ENCODE measurements at places on chromosomes 11 and 22.

- no peak for DNase-seq
Measured at GRCh38 chr11:116312570-116313391, 460.0 kb downstream of the BUD13 start.

DNA sequence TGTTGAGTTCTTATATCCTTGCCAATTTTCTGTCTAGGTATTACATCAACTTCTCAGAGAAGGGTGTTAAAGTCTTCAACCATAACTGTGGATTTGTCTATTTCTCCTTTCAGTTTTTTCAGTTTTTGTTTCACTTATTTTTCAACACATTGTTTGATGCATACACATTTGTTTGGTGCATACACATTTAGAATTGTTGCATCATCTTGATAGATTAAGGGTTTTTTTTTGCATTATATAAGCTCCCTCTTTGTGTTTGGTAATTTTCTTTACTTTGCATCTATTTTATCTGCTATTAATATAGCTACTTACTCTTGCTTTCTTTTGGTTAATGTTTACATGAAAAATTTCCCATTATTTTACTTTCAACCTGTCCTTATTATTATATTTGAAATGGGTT lies 20.8 kb upstream of the TRAF6 start:
- no peak for DNase-seq

DNA sequence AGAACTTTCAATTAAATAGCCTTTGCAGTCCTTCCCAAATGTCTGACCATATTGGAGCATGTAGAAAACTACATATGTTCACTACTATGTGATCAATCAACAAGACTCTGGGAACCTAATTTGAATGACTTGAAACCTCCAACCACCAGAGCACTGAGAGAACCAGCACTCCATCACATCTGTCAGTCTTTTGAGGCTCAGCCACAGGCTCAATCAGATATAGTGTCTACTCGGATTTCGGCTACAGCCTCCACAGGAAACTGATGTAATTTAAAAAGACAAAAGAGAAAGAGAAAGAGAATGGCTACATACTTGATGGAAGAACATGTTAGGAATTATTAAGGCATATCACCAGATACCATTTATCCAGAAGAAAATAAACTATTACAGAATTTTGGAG lies 859.0 kb downstream of the FAM181B start:
- peak; percentile 8 for DNase-seq

DNA sequence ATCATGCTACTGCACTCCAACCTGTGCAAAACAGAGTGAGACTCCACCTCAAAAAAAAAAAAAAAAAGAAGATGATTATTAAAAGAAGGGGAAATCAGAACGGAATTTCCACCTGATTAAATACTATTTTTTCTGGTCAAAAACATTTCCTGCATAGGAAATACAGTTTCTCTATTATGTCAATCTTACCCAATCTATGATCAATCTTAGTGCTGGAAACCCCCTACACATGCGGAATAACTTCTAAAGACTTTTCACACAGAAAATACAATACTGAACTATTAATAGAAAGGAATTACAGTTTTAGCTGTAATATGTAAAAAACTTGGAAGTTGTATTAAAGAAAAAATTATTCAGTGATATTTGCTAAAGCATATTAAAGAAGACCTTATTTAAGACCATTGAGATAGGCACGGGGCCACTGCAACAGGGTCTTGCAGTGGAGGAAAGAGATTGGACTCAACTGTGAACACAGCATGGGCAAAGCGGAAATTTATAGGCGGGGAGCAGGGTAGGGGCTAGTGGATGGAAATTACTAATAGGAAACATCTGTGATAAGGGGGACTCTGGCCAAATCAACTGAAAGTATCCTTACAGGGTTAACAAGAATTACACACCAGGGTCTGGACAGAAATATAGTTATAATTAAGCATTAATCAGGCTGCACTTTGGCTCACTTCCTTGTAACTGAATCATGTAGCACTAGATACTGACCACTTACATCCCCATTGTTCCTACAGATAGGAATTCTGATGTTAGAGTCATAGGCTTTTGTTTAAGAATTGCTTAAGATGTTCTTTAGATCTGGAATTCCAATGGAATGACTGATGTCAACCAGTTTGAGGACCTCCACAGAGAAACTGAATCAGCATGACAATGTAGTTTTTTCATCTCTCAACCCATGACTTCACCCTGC lies 411.5 kb upstream of the DDI1 start:
- DNase-seq = no peak

GRCh38 chr22:26047920-26048319 lies 121.3 kb upstream of the SEZ6L start:
- DNase-seq = no peak

DNA sequence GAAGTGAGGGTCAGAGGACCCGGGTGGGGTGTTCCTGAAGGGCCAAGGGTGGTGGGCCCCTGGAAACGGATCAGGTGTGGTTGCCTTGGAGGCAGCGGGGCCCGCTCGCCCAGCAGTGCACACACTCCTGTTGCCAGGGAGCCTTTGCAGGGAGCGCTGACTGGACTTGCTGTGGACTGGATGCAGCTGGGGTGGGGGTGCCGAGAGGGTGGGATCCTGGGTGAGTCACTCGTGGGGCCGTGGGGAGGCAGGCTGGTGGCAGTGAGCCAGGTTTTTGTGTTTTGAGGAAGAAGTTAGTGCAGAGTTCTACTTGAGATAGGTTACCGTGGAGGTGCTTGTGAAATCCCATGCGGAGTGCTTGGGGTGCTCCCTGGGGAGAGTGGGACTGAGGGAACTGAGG lies 1.3 kb downstream of the MRPL23 start:
- no peak for DNase-seq

- DNase-seq = no peak
Measured at GRCh38 chr11:72524711-72525110, 90.4 kb upstream of the CLPB start.

DNA sequence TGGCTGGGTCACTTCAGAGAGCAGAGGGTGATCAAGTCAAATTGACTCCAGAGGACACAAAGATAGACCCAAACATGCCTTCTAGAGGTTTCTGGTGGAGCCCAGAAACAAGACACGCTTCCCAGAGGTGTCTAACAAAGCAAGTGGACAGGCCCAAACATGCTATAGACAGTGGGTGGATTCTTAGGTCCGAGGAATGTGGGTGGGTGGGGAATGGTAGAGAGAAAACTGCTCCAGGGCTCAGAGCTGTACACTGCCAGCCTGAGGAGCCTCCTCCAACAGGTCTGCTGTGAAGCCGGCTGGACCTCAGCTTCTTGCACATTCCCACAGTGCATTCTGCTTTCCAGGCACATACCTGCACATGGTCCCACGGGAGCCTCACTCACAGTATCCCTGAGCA lies 116.8 kb upstream of the NECTIN1 start:
- no peak for DNase-seq

- no peak for DNase-seq
Measured at GRCh38 chr11:94469416-94469815, 24.2 kb downstream of the MRE11 start.

DNA sequence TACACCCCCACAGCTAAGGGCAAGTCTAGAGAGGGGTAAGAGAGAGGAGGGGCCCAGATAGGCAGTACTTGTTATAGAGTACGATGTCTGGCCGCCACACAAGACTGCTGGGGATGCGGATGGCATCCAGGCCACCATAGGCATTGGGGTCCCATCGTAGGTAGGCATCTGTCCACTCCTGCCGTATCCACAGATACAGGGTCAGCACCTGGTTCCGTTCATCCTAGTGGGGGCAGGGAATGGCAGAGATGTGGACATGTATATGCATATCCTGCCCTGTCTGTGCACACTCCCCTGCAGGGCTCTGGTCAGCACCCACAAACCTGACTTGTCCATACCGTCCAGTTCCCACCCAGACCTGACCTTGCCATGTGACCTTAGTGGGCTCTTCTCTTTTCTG lies 2.1 kb downstream of the CHRNA10 start:
- no peak for DNase-seq

DNA sequence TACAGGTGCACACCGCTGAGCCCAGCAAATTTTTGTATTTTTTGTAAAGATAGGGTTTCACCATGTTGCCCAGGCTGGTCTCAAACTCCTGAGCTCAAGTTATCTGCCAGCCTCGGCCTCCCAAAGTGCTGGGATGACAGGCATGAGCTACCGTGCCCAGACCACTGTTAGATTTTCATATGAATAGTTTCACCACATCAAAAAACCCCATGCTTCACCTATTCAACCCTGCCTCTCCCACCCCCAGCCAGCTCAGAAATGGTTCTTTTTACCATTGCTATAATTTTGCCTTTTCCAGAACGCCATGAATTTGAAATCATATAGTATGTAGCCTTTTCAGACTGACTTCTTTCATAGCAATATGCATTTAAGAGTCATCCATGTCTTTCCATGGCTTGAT lies 37.9 kb downstream of the CDPF1 start:
- no peak for DNase-seq

- DNase-seq = no peak
Measured at GRCh38 chr11:62409831-62410230, 9.0 kb upstream of the SCGB1A1 start.
